Endodermal cell (in vitro differentiated cells): ENCODE measurements at places on chromosomes 4 and X. TPM values are rescaled to one million over a fixed set of nuclear protein-coding genes. Genes with fewer than 3 reads are reported as not detected.

GRCh38 chr4:81352446-81352835 is 119.3 kb downstream of the RASGEF1B start:
- no peak for DNase-seq

GRCh38 chr4:10192331-10192730 is 75.7 kb upstream of the WDR1 start:
- no peak for DNase-seq

- DNase-seq = no peak
Measured at GRCh38 chr4:113987382-113987941, 8.0 kb upstream of the ARSJ start.

RNF113A gene
- total RNA-seq = 8.5 to 19.3 TPM (median 9.3 TPM) in 3 replicates
